SJSA1 (cell line): ENCODE measurements at places on chromosomes 11 and 22.

DNA sequence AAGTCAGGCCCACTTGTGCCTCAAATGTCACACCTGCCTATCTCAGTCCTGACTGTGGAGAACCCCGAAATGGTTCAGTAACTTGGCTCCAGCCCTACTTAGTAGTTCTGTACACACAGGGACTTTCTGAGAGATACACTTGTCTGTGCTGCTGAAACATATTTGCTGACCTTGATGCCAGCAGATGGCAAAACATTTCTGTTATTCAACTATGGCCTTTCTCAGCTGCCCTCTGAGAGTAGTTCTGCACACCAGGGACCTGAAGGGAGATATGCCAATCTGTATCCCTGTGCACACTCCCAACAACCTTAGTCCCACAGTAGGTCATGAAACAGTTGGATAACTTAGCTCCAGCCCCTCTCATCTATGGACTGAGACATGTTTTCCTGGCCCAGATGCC lies 1651.5 kb downstream of the LRRC4C start:
- no peak for DNase-seq

DNA sequence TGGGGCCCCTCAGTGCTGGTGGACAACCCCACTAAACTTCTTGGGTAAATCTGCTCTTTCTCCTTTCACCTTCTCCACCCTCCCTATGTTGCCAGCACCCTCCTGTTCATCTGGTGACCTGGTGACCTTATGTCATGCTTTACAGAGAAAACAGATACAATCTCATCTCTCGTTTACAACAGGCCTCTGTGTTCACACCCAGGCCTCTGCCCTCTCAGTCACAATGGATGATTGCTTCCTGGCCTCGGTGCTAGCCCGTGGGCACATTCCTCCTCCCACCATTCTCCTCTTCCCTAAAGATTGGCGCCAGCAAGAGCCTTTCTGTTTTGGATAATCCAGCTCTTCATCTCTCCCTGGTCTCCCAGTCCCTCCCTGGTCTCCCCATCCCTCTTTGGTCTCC lies 12.3 kb upstream of the PNPLA3 start:
- no peak for DNase-seq

DNA sequence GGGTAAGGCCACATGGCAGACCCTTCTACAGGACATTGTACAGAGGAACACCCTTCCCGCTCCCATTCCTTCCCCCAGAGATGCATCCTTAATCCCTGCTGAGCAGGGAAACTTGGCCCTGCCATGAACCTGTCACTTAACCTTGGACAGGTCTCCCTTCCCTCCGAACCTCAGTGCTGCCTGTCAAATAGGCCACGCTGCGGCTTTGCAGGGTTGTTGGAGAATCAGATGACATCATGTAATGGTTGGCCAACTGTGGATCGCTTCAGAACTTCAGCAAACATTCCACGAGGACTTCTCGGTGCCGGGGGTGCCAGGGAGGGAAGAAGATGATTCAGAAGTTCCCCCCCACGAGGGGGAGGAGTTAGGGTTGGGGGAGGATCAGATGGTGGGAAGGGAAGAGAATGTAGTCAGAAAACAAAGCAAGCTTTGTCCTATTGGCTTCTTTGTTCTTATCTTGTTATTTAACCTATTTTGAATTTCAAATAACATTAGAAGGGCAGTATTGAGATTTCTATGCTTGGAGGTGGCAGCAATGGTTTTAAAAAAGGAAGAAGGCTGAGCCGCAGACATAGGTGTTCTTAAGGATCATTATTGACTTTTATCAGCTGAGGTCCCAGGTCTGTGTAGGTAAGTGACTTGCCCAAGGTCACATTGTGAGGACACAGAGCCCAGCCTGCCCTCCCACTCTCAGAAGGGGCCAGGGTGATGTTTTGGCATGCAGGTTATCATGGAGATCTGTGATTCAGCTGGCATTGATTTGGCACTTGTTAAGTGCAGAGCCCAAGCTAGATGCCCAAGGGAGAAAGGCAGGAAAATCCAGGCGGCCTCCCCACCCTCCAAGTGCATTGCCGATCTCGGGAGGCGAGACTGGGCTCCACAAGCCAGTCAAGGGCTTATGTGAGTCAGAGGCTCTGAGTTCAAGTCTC lies 3.1 kb downstream of the CDC42EP1 start:
- DNase-seq, result peak; percentile 90

DNA sequence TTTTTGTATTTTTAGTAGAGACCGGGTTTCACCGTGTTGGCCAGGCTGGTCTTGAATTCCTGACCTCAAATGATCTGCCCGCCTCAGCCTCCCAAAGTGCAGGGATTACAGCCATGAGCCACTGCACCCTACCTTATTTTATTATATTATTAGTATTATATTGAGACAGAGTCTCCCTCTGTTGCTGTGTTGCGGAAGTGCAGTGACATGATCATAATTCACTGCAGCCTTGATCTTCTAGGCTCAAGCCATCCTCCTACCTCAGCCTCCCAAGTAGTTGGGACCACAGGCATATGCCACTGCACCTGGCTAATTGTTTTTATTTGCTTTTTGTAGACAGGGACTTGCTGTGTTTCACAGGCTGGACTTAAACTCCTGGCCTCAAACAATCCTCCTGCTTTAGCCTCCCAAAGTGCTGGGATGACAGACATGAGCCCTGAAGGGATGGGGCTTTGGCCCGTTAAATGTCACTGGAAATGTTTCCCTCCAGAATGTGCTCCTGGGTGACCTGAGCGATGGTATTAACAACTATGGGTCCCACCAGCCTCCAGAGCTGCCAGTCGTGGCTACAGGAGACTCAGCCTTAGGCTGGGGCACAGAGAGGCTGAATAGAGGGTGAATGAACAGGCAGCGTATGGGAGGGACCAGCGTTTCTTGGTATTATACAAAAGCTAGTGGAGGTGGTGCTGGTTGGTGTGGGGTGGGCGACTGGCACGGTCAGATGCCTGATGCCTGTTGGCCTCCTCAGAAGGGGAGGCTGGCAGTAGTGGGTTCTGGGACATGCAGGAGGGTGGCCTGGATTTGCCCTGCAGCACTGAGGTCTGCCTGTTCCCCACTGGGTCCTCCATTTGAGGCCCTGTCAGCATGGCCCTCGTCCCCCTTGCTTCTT lies 7.3 kb downstream of the TANGO2 start:
- DNase-seq, result no peak

DNA sequence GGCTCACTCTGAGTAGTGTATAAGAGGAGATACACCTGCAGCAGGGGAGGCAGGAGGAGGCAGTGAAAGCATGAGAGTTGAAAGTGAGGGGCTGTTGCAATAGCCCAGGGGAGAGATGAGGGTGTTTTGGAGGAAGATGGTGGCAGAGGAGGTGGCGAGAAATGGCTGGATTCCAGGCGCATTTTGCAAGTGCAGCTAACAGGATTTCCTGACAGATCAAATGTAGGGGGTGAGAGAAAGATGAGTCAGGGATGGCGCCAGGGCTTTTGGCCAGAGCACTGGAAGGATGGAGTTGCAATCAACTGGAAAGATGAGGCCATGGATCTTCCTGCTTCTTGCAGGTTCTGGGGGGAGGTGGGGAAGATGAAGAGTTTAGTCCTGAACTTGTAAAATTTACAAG lies 16.8 kb upstream of the TSPAN18 start:
- DNase-seq, result no peak
